ENCODE measurements at places on chromosomes 2 and 18.

GRCh38 chr2:223528036-223528435 lies 74.1 kb downstream of the SCG2 start:
- no peak overlapping the region for H3K4me3 ChIP-seq
- H3K4me1 ChIP-seq: no peaks in the 10 kb centered on the region
- no peaks in the 10 kb centered on the region for H3K27me3 ChIP-seq
- H3K27ac ChIP-seq: no peak overlapping the region
- H3K36me3 ChIP-seq: no peaks in the 10 kb centered on the region
- no peak for DNase-seq

GRCh38 chr2:74739733-74740241 lies 85.7 kb downstream of the SEMA4F start:
- H3K4me1 ChIP-seq: no peaks in the 10 kb centered on the region
- DNase-seq: no peak
- peaks cover 5% of the 10 kb centered on the region for H3K36me3 ChIP-seq
- H3K27ac ChIP-seq: no peak overlapping the region

- H3K27me3 ChIP-seq: no peaks in the 10 kb centered on the region
- no peak for DNase-seq
- peak overlapping the region; percentile 89 for H3K4me3 ChIP-seq
- peak overlapping the region; percentile 100 for H3K27ac ChIP-seq
- peaks cover 41% of the 10 kb centered on the region for H3K4me1 ChIP-seq
Measured at GRCh38 chr2:231707625-231707926, 749 bp upstream of the PTMA start.

- H3K4me3 ChIP-seq: no peak overlapping the region
- peaks cover 10% of the 10 kb centered on the region for H3K4me1 ChIP-seq
- DNase-seq: no peak
- H3K36me3 ChIP-seq: peaks cover 1% of the 10 kb centered on the region
Measured at GRCh38 chr2:181036848-181037603, 56.6 kb downstream of the UBE2E3 start.

GRCh38 chr2:153939124-153939796 lies 67.5 kb downstream of the GALNT13 start:
- no peak overlapping the region for H3K4me3 ChIP-seq
- no peaks in the 10 kb centered on the region for H3K36me3 ChIP-seq

DNA sequence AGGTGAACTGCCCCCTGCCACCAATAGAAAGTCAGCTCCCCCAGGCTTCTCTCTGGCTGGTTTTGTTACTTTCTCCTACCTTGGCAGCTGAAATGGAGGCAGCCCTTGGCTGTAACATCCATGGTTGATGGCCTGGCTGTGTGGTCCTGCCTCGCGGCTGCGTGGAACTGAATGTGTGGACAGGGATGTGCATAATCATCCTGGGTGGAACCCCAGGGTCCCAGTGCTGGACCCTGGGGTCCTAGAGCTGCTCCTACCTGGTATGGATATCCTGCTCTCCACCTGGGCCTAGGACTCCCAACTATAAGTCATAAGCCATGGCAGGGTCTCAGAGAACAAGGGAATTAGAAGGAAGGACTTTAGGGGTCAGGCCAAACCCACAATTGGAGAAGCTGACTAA lies 93.5 kb downstream of the CAPN13 start:
- H3K27me3 ChIP-seq: no peaks in the 10 kb centered on the region
- H3K4me1 ChIP-seq: peaks cover 12% of the 10 kb centered on the region
- no peak for DNase-seq
- no peaks in the 10 kb centered on the region for H3K36me3 ChIP-seq
- no peak overlapping the region for H3K27ac ChIP-seq

GRCh38 chr18:58887613-58887963 lies 22.9 kb downstream of the ZNF532 start:
- no peaks in the 10 kb centered on the region for H3K27me3 ChIP-seq
- H3K4me1 ChIP-seq: peaks cover 21% of the 10 kb centered on the region
- peak; percentile 54 for DNase-seq
- H3K4me3 ChIP-seq: peak overlapping the region; percentile 62
- H3K27ac ChIP-seq: peak overlapping the region; percentile 81

- no peak overlapping the region for H3K4me3 ChIP-seq
- H3K27me3 ChIP-seq: no peaks in the 10 kb centered on the region
- H3K4me1 ChIP-seq: no peaks in the 10 kb centered on the region
- no peak overlapping the region for H3K27ac ChIP-seq
- H3K36me3 ChIP-seq: no peaks in the 10 kb centered on the region
Measured at GRCh38 chr2:111923276-111923804, 24.9 kb downstream of the MERTK start.

DNA sequence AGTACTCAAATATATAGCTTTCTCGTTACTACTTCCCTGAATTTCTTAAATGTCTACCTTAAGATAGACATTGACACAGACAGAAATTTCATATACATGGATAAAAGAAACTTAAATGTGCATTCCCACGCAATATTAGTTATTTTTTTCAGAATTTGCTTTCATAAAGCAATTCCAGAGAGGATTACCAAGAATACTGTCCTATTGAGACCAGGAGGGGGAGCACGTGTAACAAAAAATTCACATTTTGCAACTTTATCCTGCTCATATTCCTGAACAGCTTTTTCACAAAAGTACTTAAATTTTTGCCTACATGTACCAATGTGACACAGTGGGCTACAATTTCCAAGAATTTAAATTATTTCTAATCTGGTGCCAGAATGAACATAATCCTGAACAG lies 30.7 kb upstream of the ERCC3 start:
- H3K27ac ChIP-seq: no peak overlapping the region
- peaks cover 32% of the 10 kb centered on the region for H3K36me3 ChIP-seq
- no peaks in the 10 kb centered on the region for H3K4me1 ChIP-seq
- DNase-seq: no peak
- H3K27me3 ChIP-seq: no peaks in the 10 kb centered on the region
- no peak overlapping the region for H3K4me3 ChIP-seq

DNA sequence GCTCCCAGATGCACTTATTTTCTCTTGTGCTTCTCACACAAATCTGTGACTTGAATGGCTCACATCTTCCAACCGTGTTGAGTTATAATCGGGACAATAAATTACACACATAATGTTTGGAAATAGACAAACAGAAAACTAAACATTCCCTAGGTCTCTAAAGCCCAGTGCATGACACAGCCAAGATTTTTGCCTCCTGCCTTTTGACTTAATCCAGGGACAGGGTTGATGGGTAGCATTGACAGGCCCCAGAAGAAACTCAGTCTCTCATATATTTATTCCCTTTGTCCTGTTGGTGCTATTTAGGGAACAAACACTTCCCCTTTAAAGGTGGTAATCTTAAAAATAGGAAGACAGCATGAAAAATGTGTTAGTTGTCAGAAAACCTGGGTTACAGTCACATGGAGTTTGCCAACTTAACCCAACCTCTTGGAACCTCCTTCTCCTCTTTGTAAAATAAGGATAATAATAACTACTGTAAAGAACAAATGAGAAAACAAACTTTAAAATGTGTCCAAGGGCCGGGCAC lies 24.0 kb upstream of the ARPC2 start:
- no peak overlapping the region for H3K27ac ChIP-seq
- H3K4me3 ChIP-seq: no peak overlapping the region
- H3K4me1 ChIP-seq: peaks cover 4% of the 10 kb centered on the region
- no peak for DNase-seq

- no peak for DNase-seq
- H3K4me1 ChIP-seq: no peaks in the 10 kb centered on the region
- H3K27me3 ChIP-seq: no peaks in the 10 kb centered on the region
Measured at GRCh38 chr2:14867853-14868252, 235.3 kb downstream of the LRATD1 start.

DNA sequence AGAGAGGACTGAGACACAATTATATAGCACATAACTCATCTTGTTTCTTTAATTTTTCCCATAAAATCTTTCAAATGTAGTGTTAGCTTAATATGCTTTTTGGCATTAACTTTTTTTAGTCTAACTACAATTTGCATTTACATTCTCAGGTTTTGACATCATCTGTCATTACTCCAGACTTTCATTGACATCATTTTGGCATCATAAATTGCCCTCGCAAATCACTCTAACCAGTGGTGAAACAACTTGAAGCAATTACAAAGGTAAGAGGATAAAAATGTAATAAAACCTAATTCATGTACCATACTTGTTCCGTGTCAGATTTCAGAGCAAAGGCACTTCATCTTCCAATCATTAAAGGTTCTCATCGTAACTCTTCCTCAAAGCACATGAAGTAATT lies 41.4 kb downstream of the RFX8 start:
- H3K4me1 ChIP-seq: no peaks in the 10 kb centered on the region
- no peak overlapping the region for H3K27ac ChIP-seq
- peaks cover 5% of the 10 kb centered on the region for H3K27me3 ChIP-seq
- no peak overlapping the region for H3K4me3 ChIP-seq
- H3K36me3 ChIP-seq: no peaks in the 10 kb centered on the region

GRCh38 chr2:45778720-45779171 lies 127.3 kb downstream of the PRKCE start:
- H3K36me3 ChIP-seq: no peaks in the 10 kb centered on the region
- H3K27ac ChIP-seq: no peak overlapping the region
- DNase-seq: peak; percentile 45

DNA sequence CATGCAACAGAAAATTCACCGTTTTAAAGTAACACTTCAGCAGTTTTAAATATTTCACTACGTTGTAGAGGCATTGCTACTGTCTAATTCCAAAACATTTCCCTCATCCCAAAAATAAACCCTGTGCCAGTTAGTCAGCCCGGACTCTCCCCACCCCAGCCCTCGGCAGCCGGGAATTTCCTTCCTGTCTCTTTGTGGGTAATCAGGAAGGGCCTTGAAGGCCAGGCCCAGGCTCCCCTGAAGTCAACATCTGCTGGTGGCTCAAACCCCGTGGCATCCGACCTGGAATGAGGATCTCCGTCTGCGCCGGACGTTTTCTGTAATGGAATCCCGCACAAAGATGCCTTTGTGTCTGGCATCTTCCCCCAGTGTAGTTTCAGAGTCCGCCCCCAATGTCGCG lies 219.6 kb downstream of the SNTG2 start:
- H3K27ac ChIP-seq: no peak overlapping the region
- peaks cover 8% of the 10 kb centered on the region for H3K4me1 ChIP-seq
- no peaks in the 10 kb centered on the region for H3K27me3 ChIP-seq
- DNase-seq: no peak
- peaks cover 1% of the 10 kb centered on the region for H3K36me3 ChIP-seq
- no peak overlapping the region for H3K4me3 ChIP-seq

DNA sequence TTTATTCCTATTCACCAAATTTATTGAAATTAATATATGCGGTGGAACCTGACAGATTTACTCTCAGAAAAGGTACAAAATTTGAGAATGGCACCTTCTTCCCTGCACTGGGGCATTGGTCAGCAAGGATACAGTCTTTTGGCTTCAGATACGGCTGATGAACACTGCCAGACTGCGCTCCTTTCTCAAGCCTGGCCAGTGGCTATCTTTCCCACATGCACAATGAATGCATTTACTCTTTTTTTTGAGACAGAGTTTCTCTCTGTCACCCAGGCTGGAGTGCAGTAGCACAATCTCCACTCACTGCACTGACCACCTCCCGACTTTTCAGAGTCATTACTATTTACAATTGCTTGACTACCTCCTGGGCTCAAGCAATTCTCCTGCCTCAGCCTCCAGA lies 61.6 kb downstream of the MOB4 start:
- H3K4me1 ChIP-seq: no peaks in the 10 kb centered on the region
- peaks cover 29% of the 10 kb centered on the region for H3K36me3 ChIP-seq
- H3K27ac ChIP-seq: no peak overlapping the region
- no peak for DNase-seq

DNA sequence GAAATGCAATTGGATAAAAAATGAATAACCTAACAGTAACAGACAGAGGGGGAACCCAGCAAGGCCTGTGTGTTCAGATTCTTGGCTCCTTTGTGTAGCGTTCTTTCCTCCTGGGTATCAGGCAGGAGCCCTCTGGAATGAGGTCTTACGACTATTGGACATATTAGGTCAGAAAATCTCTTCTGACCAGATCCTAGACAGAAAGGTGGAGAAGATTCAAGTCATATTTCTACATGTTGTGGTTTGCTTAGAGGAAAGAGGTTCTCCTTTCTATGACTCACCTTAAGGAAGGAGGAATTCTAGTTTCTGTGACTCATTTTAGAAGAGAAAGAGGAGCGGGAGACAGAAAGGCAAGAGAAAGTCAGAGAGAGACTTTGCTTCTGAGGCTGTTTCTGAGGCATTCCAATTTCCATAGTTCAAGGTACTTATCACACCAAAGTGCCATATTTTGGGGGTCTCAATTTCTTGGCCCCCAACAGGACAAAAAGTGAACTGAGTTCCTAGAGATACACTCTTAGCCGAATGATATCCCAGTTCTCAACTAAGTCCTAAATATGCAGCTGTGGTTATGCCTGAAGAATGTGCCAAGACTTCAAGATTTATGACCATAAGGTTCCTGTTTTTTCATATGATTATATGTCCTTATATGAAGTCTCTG lies 618.6 kb downstream of the ZEB2 start:
- H3K36me3 ChIP-seq: no peaks in the 10 kb centered on the region
- no peak overlapping the region for H3K4me3 ChIP-seq
- H3K27me3 ChIP-seq: no peaks in the 10 kb centered on the region
- peaks cover 3% of the 10 kb centered on the region for H3K4me1 ChIP-seq
- no peak for DNase-seq
- H3K27ac ChIP-seq: no peak overlapping the region

GRCh38 chr2:227082286-227082685 lies 81.7 kb downstream of the COL4A4 start:
- peaks cover 1% of the 10 kb centered on the region for H3K36me3 ChIP-seq
- peaks cover 5% of the 10 kb centered on the region for H3K4me1 ChIP-seq
- H3K4me3 ChIP-seq: no peak overlapping the region
- H3K27ac ChIP-seq: no peak overlapping the region
- H3K27me3 ChIP-seq: no peaks in the 10 kb centered on the region

GRCh38 chr2:8567469-8568260 lies 114.2 kb upstream of the ID2 start:
- no peaks in the 10 kb centered on the region for H3K36me3 ChIP-seq
- no peak overlapping the region for H3K27ac ChIP-seq
- DNase-seq: no peak
- H3K4me3 ChIP-seq: no peak overlapping the region
